ENCODE measurements at places on chromosomes 11 and 22.

- DNase-seq, result no peak
Measured at GRCh38 chr22:37187552-37187890, 526 bp downstream of the C1QTNF6 start.

- DNase-seq, result no peak
Measured at GRCh38 chr11:16902781-16903378, 111.3 kb downstream of the PLEKHA7 start.

DNA sequence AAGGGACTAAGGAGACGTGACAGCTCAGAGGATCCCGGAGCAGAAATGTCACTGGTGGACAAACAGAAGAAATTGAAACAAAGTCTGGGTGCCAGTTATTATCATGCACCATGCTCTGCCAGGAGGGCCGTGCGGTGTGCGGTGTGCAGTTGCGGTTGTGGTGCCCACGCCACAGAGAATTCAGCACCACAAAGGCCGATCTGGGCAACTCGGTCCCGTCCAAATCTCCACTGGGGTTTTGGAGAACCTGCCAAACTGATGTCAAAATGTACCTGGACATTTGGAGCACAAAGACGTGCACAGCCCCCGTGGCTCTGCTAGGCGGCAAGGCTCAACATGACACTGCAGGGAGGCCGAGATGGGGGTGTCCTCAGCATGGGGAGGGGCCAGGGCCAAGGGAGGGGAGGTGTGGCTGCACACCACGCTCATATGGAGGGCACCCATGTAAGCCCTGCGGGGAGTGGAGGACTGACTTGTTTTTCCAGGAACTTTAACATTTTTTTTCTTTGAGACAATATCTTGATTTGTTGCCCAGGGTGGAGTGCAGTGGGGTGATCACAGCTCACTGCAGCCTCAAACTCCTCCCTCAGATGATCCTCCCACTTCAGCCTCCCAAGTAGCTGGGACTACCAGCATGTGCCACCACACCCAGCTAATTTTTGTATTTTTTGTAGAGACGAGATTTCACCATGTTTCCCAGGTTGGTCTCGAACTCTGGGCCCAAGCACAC, 39.4 kb downstream of the GNB1L start:
- DNase-seq, result peak; percentile 9

DNA sequence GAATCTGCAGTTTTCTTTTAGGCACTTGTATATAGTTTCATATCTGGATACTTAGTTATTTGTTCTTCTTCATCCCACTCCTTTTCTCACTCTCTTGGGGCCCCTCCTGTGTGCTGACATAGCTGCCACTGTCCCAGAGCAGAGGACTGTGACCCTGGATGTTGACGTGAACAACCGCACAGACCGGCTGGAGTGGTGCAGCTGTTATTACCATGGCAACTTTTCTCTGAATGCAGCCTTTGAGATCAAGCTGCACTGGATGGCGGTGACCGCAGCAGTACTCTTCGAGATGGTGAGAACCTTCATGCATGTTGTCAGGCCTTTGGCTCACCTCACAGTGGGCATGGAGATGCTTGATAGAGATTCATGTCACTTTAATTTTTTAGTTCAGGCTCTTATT, 50.9 kb upstream of the YWHAH start:
- DNase-seq, result no peak

GRCh38 chr22:21634844-21635243, 2.3 kb downstream of the CCDC116 start:
- DNase-seq, result no peak

GRCh38 chr11:111299101-111300026, 1.0 kb downstream of the POU2AF3 start:
- no peak for DNase-seq

DNA sequence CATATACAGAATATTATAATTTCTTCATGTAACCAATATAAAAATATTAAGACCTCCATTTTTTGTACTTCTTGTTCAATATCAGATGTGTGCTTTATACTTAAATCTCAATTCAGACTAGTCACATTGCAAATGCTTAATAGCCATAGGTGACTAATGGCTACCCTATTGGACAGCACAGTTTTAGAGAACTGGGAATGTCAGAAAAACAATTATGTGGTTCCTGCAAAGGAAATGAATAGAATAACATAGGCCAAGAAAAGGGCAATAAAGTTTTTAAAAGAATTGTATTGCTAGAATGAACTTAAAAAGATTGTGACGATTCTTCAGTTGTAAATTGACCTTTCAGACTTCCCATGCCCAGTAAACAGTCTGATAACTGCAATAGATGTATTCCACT, 843.0 kb downstream of the METTL15 start:
- DNase-seq, result no peak

GRCh38 chr11:37182031-37182430, 584.0 kb upstream of the RAG2 start:
- no peak for DNase-seq

- no peak for DNase-seq
Measured at GRCh38 chr11:30749268-30749667, 163.1 kb upstream of the MPPED2 start.

DNA sequence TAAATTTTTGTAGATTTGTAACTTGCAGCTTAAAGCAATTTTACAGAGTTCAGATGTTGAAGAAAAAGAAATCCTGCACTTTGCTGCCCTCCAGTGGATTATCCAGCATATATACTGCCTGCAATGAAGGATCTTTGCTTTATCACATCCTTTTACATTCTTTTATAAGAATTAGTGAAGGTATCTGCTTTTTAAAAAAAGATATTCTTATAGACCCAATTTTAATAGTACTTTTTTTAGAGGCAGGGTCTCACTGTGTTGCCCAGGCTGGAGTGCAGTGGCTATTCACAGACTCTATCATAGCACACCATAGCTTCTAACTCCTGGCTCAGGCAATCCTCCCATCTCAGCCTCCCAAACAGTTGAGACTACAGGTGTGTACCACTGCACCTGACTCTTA, 60.7 kb downstream of the TTC17 start:
- DNase-seq, result peak; percentile 18

GRCh38 chr11:95364324-95365295, 133.6 kb upstream of the SESN3 start:
- no peak for DNase-seq
